CD8-positive, alpha-beta T cell (primary cell): ENCODE measurements at places on chromosomes 6 and 20.
A peak's percentile ranks its signal among the peaks of the same experiment; 100 is the strongest.

GRCh38 chr6:117232196-117232595 lies 33.2 kb upstream of the VGLL2 start:
- DNase-seq = no peak

- no peak for DNase-seq
Measured at GRCh38 chr6:132190815-132191175, 210.5 kb downstream of the MOXD1 start.

GRCh38 chr6:138253731-138254130 lies 35.4 kb upstream of the PBOV1 start:
- DNase-seq = no peak

GRCh38 chr6:75495011-75495410 lies 1.4 kb upstream of the FILIP1 start:
- DNase-seq = no peak

DNA sequence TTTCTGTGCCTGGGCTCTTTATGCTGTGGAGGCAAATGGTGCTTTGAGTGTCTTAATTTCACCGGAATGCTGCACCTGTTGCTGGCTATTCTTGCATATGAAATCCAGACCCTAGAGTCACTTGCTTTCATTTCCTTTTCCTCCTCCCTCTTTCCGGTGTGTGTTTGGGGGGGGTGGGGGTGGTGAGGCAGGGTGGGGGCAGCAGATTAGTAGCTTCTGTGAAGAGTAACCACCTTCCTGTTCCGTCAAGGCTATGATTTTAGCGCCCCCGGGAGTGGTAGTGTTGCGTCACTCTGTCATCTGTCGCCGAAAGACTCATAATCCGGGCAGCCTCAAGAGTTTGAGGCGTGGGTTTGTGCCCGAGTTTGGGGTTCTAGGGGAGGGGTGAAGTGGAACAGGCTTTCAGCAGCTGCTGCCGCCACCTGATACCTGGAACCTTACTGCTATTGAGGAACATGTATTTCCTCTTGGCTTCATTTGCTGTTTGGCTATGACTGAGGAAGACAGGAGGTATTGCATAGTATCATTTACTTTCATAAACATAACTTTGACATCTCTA lies 49.1 kb downstream of the UTRN start:
- peak; percentile 42 for DNase-seq

GRCh38 chr6:111938710-111939109 lies 65.5 kb upstream of the FYN start:
- DNase-seq = no peak
